NCI-H1092 (cell line): ENCODE measurements at places on chromosomes 3 and 15.
A peak's percentile ranks its signal among the peaks of the same experiment; 100 is the strongest.

DNA sequence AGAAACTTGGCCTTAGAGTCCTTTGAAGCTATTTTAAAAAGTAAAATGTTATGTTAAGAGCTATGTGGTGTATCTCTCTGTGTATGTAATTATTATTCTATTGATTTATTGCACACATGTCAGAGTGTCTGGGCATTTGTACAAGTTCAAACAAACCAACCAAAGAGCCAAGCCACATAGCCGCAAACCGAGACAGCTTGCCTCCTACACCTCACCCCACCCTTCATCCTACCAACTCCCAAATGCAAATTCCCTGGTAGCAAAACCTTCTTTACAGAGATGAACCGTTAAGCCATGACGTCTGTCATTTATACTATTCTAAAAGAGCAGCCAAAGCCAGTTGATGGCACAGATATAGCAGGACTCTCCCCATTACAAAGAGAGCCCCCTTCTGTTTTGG, 332.3 kb downstream of the ERC2 start:
- no peak for DNase-seq

DNA sequence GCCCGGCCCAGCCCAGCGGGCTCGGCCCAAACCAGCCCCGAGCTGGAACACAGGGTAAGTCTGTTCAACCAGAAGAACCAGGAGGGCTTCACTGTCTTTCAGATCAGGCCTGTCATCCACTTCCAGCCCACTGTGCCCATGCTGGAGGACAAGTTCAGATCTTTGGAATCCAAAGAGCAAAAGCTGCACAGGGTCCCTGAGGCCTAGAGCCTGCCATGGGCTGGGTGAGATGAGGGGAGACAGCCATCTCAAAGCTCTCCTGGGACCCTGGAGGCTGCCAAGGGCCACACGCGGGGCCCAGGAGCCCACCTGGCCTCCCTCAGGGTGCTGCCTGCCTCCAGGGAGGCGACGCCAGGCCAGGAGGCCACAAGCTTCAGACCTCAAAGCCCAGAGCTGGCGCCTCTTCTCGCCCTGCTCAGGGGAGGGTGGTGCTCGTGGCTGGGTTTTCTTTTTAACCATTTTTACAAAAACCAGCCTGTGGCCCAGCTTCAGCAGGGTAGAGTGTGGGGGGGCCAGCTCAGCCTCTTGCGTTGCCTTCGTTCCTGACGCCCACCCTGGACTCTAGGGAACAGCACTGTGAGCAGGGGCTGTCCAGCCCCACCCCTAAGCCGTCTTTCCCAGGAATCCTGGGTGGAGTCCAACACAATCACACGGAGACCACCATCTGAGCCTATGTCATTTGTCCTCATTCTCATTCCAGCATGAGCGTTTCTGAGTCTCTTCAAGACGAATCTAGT, 107.0 kb downstream of the ETFA start:
- no peak for DNase-seq

- DNase-seq: no peak
Observed at GRCh38 chr3:185082149-185082548, 70.7 kb downstream of the C3orf70 start.

GRCh38 chr3:113560831-113561623, 28.7 kb downstream of the SIDT1 start:
- DNase-seq: no peak

DNA sequence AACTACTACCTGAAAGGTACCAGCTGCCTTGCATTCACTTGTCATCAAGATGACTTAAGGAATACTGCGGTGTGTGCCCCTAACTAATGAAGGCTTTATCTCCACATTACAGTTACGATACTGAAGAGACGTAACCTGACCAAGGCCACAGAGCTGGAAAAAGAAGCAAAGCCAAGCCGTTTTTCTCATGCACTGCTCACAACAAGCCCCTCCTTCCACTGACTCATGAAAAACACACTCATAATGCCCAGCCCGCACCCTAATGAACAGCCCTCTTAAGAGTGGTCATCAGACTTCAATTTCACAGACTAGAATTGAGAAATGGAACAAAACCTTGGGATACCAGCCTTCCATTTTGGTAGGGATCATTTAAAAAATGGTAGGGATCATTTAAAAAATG, 11.6 kb downstream of the PSMD6 start:
- no peak for DNase-seq

DNA sequence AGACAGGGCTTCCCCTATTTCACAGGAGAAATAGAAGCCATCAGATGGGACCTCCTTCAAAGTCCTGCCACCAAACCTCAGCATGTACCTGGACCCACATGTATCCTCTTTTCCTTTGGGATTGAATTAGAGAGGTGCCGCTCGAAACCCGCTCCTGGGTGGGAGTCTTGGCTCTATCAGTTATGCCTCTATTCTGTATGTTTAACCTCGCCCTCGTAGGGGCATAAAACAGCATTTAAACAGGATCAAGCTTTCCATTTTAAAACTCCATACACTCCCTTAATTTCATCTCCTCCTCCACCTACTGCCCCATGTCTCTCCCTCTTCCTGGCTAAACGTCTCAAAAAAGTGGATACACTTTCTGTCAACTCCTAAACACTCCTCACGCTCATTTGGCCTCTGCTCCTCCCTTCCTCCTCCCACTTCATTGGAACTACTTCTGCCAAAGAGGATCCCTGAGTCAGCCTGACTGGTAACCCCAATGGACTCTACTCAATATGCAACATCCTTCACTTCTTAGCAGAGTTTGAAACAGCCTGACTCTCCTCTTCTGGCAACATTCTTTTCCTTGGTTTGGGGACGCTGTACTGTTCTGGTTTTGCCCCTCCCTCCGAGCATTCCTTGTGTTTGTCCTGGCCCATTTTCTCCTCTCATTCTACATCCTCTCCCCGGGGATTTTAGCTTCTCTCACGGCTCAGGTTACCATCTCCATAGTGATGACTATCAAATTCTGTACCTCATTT, 23.0 kb upstream of the MUC20 start:
- DNase-seq: no peak

DNA sequence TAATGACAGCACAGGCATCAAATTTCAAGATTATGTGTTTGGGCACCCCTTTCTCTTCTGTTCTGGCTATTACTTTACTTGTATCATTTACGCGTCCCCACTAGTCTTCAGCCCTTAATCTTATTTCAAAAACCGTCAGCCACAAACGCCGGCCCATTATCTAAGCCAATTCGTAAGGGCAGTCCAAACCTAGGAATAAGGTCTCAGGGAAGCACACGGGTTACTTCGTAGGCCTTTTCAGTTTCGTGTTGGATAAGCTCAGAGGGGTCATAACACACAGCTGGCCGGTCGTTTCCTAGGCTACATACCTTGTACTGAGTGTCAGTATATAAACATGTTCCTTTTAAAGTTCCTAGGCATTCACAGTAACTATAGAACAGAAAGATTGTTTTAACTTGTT, 5.1 kb upstream of the DNAAF4 start:
- DNase-seq: no peak

GRCh38 chr15:100250176-100250800, 91.5 kb downstream of the ADAMTS17 start:
- DNase-seq: no peak

GRCh38 chr15:26872206-26872605, 5.3 kb downstream of the GABRA5 start:
- DNase-seq: no peak

GRCh38 chr15:64343222-64343621, 12.8 kb downstream of the CSNK1G1 start:
- DNase-seq: no peak

DNA sequence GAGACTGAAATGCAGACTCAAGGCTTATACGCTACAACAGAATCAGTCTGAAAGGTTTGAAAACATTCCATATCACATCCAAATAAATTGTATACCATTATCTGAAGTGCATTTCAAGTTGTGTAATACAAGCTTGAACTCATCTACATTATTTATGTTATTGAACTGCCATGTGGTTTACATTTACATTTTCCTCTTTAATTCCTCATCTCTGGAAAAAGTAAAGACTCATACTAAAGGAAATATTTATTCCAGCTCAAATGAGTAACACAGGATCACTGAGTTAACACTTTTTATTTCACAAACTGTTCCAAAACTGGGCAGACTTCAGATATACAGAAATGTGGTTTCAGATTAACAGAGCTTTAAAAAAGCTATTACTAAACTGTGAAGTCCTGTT, 282.5 kb downstream of the ULK4 start:
- no peak for DNase-seq

GRCh38 chr3:45552031-45552793, 42.3 kb upstream of the LIMD1 start:
- no peak for DNase-seq

DNA sequence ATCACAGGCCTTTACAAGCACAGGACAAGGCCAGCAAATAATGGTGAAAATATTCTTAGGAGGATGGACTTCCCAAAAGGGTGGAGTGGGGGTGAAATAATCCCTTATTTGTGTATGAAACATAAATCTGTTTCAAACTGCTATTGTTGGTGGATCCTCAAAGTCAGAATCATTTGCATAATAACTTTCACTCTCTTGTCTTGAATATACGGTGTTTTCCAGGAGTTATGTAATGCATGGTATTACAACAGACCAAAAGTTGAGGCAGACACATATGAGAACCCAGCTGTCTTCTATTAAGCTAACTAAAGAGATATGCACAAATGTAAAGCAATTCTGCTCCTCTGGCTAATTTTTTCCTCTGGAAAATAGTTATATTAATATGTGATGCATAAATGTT, 57.7 kb downstream of the PRTG start:
- no peak for DNase-seq

GRCh38 chr3:193996641-193997089, 139.3 kb upstream of the HES1 start:
- no peak for DNase-seq

GRCh38 chr15:27017168-27017809, 46.3 kb downstream of the GABRG3 start:
- peak; percentile 54 for DNase-seq

DNA sequence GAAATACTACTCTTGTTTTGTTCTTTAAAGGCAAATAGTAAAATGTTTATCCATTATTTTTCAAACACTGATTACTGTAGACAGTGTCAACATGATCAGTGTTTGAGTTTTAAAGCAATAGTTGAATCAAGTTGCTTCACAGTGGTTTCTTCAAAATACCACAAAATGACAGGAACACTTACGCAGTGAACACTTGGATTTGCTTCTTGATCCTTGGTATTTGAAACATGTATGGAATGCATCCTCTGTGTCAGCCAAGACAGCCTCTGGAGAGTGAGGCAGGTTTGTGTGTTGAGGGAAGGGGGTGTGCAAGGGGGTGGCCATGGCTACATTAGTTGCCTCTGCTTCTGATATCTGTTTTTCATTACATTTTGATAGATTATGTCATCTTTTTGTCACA, 413.0 kb downstream of the RBMS3 start:
- no peak for DNase-seq

GRCh38 chr3:188827103-188827502, 344.7 kb upstream of the TPRG1 start:
- no peak for DNase-seq

GRCh38 chr3:77078279-77078678, 38.4 kb downstream of the ROBO2 start:
- no peak for DNase-seq

GRCh38 chr15:52349052-52349700, 53.6 kb upstream of the MYO5C start:
- DNase-seq: no peak

- no peak for DNase-seq
Observed at GRCh38 chr3:9583792-9584191, 30.2 kb upstream of the LHFPL4 start.

DNA sequence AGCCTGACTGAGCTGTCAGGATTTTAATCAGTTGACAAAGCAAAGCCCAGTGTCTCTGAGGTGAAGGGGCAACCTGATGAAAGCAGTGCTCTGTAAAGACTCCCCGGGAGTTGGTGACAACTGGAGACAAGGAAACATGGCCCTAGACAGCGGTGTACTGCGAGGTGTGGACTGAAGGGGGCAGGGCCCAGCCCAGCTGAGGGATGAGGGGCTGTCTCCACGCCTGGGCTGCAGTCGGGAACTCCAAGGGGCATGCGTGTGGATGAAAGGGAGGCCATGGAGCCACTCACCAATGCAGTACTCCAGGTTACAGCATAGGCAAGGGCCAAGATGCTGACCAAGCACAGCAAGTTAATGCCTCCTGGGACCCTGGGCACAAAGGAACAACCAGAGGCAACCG, 45.1 kb downstream of the SCAP start:
- DNase-seq: no peak

DNA sequence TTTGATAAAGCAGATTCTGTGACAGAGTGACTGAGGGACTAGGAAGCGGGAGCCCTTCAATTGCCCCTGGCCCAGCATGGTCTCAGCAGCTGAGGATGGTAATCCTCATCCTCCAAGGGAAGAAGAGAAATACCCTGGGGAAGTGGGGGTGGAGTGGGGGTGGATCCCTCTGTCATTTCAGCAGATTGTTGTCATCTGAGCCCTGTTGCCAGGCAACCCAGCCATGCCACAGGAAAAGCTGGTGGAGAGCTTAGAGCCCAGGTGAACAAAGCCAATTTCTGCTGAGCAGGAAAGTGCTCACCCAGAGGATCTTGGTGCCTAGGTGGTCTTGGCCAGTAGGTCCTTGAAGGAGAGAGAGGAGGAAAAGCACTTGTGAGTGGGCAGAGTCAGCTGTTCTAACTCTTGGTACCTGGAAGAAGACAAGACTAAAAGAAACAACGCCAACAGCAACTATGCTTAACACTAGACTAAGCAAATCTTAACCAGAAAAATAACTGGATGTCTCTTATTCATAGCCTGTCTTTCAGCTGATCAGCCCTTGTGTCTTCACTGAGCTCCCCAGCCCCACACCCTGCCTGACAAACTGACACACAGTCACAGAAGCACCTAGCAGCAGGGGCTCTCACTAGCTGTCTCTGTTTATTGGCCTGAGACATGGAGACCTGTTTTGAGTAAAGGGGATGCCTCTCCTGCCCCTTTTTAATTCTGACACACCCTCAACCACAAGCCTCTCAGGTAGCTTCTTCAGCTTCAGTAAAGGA, 40.1 kb upstream of the DCLK3 start:
- DNase-seq: no peak

GRCh38 chr3:194194757-194195085, 58.8 kb downstream of the HES1 start:
- no peak for DNase-seq

DNA sequence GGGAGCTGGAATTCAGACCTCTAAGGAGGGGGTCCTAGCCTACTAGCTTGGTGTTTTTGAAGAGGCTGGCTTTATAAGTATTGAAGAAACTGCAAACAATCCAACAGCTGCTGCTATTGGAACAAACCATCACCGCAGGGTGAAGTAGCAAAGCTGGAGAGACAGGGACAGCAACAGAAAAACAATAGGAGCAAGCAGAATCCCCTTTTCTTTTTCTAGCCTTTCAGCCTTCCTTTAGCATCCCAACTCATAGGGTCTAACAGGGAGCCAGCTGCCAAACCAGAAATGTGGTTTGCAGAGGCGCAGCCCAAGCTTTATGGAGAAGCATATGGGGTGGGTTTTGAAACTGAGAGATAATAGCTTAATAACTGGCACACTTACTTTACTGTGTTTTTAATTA, 106.2 kb upstream of the CHMP2B start:
- DNase-seq: no peak

- DNase-seq: no peak
Observed at GRCh38 chr15:74006774-74007639, 12.5 kb downstream of the PML start.

GRCh38 chr3:154778057-154778456, 302.1 kb upstream of the MME start:
- no peak for DNase-seq
